Hepatic stellate cell (primary cell): ENCODE measurements at places on chromosomes 7 and 10.

- peak; percentile 19 for DNase-seq
Measured at GRCh38 chr10:51244748-51245490, 170.6 kb downstream of the PRKG1 start.

GRCh38 chr7:140654661-140655060, 14.0 kb upstream of the DENND2A start:
- DNase-seq = no peak

GRCh38 chr10:44830022-44830421, 81.1 kb upstream of the TMEM72 start:
- peak; percentile 46 for DNase-seq

- DNase-seq = no peak
Measured at GRCh38 chr7:50302486-50303334, 1.8 kb upstream of the IKZF1 start.

DNA sequence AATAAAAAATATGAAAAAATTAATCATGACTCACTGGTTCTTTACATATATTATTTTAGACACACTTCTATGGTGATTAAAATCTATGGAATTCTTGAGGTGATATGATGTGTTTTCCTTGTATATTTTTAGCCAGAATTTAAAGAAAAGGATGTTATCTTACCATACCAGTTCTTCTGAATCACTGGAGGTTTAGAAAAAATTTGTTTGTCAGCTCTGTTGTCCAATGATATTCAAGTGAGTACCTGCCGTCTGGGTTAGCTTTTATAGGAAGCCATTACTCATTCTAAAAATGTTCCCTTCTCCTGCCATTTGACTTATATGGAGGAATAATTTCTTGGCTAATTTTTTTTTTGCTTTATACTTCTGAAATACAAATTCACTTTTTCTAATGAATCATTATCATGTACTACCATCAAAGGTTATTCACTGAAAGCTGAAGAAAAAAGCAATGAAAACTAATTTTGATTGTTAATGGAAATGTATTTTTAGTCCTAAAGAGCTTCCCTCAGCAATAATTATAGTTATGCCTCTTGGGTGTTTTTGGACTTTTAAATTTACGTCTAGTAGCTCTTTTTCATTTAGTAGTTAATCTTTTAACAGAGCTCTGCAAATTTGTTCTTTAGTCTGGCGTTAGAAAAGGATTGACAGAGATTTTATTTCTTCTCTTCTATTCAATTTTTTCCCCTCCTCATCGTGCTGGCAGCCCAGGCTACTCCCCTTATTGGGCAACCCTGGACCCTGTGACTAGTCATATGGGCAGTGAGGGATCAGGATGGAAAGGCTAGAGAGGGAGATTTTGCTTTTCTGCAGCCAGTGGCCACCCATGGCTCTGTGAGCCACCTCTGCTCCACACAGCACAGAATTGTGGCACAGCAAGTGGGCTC, 434.2 kb downstream of the LRMDA start:
- no peak for DNase-seq

- no peak for DNase-seq
Measured at GRCh38 chr7:2587778-2588177, 29.0 kb downstream of the IQCE start.

DNA sequence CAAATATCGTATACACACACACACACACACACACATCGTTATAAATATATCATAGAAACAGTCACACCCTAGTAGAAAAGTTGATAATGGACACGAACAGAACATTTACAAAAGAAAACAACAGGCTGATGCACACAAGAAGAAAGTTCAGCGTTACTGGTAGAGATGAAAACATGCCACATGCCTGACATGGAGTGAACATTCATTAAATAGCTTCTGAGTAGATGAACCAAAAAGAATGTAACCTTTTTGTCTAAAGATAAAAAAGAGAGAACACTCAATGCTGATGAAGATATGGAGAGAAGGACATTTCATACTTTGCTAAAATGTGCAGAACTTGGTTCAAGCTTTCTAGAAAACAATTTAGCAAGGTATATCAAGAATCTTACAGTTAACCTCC, 173.4 kb upstream of the KLF14 start:
- DNase-seq = no peak

DNA sequence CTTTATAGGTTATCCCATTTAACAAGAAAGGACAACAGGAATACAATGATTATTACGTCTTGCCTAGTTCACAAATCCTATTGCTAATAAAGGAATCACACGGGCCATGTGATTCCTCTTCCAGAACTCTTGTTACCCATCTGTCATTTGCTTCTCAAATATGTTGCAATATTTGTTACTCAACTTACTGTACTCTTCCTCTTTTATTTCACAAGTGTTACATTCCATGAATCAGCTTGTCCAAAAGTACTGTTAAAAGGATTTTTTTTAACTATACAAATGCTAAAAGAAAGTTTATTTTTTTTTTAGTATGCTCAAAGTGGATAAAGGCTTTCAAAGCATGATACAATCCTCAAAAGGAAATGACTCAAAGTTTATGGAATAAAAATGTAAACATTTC, 3.9 kb upstream of the CD36 start:
- DNase-seq = no peak

- DNase-seq = no peak
Measured at GRCh38 chr7:134782121-134782623, 2.7 kb downstream of the CALD1 start.

- DNase-seq = no peak
Measured at GRCh38 chr7:4883033-4883371, 514 bp downstream of the RADIL start.

GRCh38 chr7:158917818-158918217, 61.5 kb downstream of the DYNC2I1 start:
- DNase-seq = no peak

DNA sequence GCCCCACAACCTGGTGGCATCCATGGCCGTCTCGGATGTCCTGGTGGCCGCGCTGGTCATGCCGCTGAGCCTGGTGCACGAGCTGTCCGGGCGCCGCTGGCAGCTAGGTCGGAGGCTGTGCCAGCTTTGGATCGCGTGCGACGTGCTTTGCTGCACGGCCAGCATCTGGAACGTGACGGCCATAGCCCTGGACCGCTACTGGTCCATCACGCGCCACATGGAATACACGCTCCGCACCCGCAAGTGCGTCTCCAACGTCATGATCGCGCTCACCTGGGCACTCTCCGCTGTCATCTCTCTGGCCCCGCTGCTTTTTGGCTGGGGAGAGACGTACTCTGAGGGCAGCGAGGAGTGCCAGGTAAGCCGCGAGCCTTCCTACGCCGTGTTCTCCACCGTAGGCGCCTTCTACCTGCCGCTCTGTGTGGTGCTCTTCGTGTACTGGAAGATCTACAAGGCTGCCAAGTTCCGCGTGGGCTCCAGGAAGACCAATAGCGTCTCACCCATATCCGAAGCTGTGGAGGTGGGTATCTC, 1.1 kb downstream of the HTR5A start:
- no peak for DNase-seq

DNA sequence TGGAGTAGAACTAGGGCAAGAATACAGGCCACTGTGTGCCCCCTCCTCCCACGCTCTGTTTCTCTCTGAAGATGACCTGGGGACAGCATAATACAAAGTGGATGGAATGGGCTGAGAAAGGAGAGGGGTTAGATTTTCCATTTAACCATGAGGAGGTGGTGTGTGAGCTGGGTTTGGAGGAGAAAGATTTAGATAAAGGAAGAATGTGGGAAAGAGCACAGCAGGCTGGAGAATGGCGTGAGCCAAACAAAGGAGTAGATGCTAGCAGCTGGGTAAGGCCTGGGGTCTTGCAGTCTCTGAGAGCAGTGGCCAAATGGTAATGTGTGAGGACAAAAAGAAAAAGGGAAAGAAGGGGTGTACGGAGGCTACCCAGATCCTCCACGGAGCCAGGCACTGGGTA, 8.6 kb downstream of the PNLIPRP2 start:
- no peak for DNase-seq

DNA sequence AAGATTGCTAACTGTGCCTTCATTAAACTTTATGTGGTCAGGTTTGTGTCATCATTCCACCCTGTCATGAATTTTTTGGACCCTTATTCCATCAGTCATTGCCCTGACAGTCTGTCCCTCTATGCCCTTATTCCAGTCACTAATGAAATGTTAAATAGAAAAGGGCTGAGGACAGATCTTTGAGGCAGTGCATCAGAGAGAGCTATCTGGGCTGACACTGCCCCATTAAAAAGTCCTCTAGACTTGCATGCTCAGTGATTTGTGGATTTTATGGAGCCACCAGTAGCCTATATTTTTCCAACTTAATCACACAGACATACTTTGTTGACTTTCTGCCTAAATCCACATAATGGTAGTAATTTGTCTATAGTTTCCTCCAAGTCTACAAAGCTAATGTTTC, 264.7 kb upstream of the YAE1 start:
- DNase-seq = no peak

DNA sequence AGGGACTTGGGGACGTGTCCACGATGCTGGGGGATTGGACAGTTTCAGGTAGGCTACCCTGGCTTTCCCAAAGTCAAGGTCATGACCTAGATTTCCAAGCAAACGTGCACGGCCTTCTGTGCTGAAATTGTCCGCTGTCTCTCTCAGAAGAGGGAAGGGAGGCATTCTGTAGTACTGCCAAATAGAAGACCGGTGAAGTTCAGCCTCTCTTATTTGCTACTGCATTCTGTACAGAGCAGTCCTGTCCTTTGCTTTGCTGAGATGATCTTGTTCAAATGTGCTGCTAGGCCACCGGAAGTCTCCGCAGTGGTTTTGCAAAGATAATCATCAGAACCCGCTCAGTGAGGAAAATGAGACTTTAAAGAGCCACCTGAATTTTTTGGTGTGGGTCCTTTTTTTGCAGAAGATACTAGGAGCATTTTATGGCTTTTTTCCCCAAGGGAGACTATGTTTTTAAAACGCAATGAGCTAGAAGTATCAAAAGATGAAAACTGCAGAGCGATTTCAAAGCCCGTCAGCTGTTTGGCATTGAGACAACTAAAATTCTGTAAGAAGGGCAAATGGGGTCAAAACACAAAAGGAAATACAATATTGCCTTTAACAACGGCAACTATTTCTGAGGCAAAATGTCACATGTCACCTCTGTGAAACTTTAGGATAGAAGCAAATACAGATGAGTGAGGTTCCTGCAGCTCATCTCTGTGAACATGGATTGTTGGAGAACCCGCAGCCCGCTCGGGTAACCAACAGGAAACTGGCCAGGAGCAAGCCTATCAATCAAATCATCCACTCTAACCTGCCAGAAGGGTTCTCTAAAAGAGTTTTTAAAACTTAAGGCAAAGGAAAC, 1.3 kb upstream of the NMT2 start:
- no peak for DNase-seq

- no peak for DNase-seq
Measured at GRCh38 chr7:84821671-84822534, 365.0 kb downstream of the SEMA3D start.

DNA sequence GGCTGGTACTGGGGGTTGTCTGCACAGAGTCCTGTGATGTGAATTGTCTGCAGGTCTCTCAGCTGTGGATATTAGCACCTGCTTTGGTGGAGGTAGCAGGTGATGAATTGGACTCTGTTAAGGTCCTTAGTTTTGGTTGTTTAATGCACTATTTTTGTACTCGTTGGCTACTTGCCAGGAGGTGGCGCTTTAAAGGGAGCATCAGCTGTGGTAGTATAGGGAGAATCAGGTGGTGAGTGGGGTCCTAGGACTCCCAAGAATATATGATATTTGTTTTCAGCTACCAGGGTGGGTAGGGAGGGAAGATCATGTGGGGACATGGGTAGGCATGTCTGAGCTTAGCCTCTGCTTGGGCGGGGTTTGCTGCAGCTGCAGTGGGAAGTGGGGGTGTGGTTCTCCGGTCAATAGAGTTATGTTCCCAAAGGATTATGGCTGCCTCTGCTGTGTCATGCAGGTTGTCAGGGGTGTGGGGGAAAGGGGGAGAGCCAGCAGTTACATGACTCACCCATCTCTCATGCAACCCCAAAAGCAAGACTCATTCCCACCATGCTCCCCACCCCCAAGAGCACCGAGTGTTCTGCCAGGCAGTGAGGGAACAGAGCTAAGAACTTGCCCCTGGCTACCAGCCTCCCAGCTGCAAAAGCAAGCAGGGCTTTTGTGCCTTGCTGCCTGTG, 53.7 kb upstream of the ZNF273 start:
- no peak for DNase-seq

- DNase-seq = no peak
Measured at GRCh38 chr10:73655990-73656298, at the start of gene SYNPO2L. Gene SYNPO2L, minus strand, starts transcription at chr10:73656029. Its CDS starts 107 bp downstream, at chr10:73655922.

GRCh38 chr10:114301951-114302710, 63.1 kb downstream of the VWA2 start:
- no peak for DNase-seq

DNA sequence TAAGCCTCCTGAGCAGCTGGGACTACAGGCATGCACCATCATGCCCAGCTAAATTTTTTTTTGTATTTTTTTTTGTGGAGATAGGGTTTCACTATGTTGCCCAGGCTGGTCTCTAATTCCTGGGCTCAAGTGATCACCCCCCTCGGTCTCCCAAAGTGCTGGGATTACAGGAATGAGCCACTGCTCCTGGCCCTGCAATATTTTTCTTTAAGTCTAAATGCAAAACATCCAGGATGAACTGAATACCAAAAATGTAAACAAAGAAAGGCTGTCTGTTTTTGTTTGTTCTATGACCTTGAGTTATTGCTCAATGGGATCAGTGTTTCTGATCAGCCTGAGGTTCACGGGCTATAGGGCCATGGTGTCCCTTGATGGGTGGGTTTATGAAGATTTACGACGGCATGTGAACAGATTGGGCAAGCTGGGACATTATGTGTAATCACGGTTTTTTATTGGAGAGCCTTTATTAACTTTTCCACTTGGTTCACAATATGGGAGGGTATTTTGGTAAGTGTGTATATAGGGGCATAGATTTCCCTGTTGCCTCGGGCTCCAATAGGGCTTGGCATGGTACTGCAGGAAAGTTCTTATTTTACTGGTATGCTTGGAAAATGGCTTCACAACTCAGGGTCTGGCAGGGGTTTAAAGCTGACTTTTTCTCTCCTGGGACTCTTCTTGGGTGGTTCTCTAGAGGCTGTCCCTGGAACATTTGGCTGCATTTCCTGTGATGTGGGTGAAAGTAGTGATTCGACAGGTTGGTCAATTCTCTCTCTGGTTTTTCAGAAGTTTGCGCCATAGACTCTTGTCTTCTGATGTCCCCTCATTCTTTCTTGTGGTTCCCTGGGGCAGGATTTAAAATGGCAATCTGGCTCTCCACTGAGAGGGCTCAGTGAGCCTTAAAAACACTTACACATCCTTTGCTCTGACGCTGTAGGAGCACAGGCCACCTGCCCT, 41.6 kb downstream of the MRPS33 start:
- no peak for DNase-seq

GRCh38 chr10:2887391-2888070, 179.8 kb upstream of the PFKP start:
- DNase-seq = no peak
